ENCODE measurements at places on chromosomes 11 and 22.

DNA sequence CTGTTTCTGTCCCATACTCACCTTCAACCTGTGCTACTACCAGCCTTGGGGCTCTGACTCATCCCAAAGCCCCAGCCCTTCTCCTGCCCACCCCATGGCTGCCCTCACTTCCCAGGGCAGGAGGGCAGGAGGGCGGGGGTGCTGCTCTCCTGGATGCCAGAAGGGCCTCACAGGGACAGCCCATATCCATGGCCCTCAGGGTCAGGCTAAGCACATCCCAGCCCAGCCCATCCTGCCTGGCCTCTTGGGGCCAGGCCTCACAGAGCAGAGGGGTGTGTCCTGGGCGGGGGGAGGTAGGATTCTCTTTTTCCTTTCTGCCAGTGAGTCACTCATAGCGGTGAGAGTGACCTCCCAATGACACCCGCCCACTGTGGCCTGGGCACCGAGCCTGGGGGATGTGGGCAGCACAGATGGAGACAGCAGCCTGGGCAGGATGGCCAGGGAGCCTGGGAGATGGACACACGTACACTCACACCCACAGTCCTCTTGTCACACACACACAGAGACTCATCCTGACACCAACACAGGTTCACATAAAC lies 2.4 kb downstream of the LTBP3 start:
- no peak for ATAC-seq

DNA sequence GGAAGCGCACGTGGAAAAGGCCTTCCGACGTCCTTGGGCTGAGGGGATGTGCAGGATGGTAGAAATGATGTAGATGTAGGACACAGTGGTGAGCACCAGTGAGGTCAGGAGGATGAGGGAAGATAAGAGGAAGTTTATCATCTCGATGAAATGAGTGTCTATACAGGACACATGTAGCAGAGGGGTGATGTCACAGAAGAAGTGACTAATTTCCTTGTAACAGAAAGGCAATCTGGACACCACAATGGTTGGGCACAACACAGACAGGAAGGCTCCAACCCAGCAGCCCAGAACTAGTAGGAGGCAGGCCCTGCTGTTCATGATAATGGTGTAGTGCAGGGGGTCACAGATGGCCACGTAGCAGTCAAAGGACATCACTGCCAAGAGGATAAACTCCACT lies 35.0 kb upstream of the OR6M1 start:
- no peak for ATAC-seq

GRCh38 chr11:130189492-130190210 lies 30.1 kb downstream of the ST14 start:
- no peak for ATAC-seq

DNA sequence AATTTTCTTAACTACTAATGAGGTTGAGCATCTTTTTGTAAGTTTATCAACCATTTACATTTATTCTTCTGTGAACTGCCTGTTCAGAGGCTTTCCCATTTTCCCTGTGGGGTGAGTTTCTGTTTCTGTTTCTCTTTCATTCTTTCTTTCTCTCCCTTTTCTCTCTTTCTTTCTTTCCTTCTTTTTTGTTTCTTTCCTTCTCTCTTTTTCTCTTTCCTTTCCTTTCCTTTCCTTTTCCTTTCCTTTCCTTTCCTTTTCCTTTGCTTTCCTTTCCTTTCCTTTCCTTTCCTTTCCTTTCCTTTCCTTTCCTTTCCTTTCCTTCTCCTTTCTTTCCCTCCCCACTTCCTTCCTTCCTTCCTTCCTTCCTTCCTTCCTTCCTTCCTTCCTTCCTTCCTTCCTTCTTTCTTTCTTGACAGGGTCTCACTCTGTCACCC lies 8.0 kb upstream of the ZBED5 start:
- no peak for ATAC-seq

DNA sequence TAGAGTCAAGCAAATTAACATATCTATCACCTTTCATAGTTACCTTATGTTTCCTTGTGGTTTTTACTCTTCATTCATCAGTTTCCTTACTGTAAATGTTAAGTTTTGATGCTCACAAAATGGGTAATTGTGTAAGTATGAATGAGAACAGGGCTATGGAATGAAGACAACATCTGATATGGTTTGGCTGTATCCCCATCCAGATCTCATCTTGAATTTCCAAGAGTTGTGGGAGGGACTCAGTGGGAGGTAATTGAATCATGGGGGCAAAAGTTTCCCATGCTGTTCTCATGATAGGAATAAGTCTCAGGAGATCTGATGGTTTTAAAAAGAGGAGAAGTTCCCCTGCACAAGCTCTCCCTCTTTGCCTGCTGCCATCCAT lies 107.6 kb downstream of the CCDC34 start:
- no peak for ATAC-seq

DNA sequence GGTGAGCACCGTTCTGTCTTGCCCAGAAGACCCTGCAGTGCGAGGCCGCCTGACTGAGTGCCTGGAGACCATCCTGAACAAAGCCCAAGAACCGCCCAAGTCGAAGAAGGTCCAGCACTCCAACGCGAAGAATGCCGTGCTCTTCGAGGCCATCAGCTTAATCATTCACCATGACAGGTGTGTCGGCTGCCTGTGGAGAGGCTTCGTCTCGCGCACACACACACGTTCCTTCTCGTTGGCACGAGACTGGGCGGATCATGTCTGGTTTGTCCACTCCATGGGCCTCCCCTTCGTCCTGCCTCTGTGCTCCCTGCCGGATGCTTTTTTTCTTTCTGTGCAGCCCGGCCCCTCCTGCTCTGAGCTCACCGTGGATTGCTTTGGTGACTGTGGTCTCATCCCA lies 51.1 kb downstream of the MUC6 start:
- no peak for ATAC-seq

DNA sequence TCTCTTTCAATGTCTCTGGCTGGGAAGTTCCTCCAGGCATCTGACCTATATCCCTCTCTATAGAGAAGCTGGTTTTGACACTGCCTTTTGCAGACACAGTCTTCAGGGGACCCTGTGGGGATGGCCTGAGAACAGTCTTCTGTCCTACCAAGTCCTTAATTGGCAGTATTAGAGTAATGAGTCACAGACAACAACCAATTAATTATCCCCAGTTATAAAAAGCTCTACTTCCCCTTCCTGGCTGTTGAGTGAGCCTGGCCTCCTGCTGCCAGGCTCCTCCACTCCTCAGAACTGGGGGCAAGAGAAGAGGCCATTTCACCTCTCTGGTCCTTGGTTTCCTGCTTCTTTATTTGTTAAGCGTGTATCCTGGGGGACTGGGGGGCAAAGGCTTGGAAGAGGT lies 41.2 kb upstream of the KLHL35 start:
- ATAC-seq = no peak

Data from stimulated activated memory B cell treated with anti-CD40 and anti-IgM and Interleukin-4, amounts not matched to agents 10 μg/mL and 1 μg/mL and 100 μg/mL, for 72 hours (primary cell).